Effector memory CD4-positive, alpha-beta T cell (primary cell): ENCODE measurements at places on chromosomes 11 and 22.

DNA sequence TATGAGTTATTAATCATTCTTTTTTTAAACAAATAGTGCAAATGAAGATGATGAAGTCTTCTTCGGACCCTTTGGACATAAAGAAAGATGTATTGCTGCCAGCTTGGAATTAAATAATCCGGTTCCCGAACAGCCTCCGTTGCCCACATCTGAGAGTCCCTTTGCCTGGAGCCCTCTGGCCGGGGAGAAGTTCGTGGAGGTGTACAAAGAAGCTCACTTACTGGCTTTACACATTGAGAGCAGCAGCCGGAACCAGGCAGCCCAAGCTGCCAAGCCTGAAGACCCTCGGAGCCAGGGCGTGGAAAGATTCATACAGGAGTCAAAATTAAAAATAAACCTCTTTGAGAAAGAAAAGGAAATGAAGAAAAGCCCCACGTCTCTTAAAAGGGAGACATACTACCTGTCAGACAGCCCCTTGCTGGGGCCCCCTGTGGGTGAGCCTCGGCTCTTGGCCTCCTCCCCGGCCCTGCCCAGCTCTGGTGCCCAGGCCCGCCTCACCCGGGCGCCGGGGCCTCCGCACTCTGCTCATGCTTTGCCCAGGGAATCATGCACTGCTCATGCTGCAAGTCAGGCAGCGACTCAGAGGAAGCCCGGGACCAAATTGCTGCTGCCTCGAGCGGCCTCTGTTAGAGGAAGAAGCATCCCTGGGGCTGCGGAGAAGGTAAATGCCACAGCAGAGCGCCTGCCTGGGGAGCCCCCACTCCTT is 11.8 kb downstream of the GTSE1 start:
- no peak overlapping the region for H3K4me3 ChIP-seq
- H3K27ac ChIP-seq = no peak overlapping the region
- H3K36me3 ChIP-seq = no peaks in the 10 kb centered on the region
- no peaks in the 10 kb centered on the region for H3K4me1 ChIP-seq
- DNase-seq = no peak
- H3K27me3 ChIP-seq = no peaks in the 10 kb centered on the region

DNA sequence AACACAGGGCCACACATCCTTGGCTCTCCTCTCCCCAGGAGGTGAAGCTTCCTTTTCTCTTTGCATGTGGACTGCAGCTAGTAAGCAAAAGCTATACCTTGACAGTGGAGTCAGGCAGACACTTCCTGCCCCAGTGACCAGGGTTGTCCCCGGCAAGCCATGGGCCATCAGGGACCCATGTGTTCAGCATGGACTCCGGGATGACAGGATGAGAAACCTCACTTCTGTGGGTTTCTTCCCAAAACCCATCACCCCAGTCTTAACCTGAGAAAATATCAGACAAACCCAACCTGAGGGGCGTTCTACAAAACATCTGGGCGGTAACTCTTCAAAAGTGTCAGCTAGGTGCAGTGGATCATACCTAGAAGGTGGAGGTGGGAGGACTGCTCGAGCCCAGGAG is 40.2 kb downstream of the GNB1L start:
- no peak for DNase-seq
- peaks cover 6% of the 10 kb centered on the region for H3K4me1 ChIP-seq
- no peak overlapping the region for H3K27ac ChIP-seq
- no peaks in the 10 kb centered on the region for H3K27me3 ChIP-seq
- no peaks in the 10 kb centered on the region for H3K36me3 ChIP-seq

DNA sequence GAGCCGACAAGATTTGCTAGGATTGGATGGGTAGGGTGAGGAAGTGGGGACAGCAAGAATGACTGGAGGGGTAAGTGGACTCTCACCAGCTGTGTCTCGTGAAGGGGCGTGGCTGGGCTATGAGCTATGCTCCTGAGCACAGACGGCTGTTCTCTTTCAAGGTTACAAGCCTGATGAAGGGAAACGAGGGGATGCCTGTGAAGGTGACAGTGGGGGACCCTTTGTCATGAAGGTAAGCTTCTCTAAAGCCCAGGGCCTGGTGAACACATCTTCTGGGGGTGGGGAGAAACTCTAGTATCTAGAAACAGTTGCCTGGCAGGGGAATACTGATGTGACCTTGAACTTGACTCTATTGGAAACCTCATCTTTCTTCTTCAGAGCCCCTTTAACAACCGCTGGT is 19.9 kb downstream of the F2 start:
- peaks cover 8% of the 10 kb centered on the region for H3K36me3 ChIP-seq
- H3K4me1 ChIP-seq = no peaks in the 10 kb centered on the region

DNA sequence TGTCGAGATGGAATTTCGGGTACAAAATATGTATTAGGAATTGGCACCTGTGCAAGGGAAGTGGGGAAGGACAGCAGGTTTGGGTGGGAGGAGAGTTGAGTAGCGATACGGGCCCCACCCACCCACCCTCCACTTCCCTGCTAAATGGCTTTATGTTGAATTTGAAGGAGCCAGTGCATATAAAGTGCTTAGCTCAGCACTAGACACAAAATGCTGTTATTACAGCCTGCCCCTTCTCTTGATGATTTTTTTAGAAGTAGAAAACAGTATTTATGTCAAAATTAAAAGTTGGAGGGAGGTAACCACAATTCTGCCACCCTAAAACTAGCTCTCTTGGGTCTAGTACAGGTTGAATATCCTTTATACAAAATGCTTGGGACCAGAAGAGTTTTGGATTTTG is 59.3 kb upstream of the SUSD2 start:
- no peak overlapping the region for H3K27ac ChIP-seq
- H3K36me3 ChIP-seq = peaks cover 45% of the 10 kb centered on the region
- no peak for DNase-seq
- H3K4me1 ChIP-seq = no peaks in the 10 kb centered on the region

DNA sequence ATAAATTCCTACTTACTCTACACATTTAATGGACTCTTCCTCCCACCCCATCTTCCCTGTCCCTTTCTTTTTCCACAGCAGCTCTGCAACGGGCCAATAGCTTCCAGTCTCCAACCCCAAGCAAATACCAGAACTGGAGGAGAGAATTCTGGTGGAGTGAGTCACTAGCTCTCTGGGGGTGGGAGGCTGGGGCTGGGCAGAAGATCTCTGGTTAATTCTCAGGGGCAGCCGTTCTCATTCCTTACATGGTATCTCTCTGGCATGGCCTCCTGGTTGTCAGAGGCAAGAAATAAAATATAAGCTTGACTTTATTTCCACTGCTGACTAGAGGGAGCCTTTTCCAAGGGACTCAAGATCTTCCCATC is 90.4 kb upstream of the PARVA start:
- no peak for DNase-seq
- peaks cover 5% of the 10 kb centered on the region for H3K4me1 ChIP-seq
- H3K4me3 ChIP-seq = no peak overlapping the region
- no peak overlapping the region for H3K27ac ChIP-seq

DNA sequence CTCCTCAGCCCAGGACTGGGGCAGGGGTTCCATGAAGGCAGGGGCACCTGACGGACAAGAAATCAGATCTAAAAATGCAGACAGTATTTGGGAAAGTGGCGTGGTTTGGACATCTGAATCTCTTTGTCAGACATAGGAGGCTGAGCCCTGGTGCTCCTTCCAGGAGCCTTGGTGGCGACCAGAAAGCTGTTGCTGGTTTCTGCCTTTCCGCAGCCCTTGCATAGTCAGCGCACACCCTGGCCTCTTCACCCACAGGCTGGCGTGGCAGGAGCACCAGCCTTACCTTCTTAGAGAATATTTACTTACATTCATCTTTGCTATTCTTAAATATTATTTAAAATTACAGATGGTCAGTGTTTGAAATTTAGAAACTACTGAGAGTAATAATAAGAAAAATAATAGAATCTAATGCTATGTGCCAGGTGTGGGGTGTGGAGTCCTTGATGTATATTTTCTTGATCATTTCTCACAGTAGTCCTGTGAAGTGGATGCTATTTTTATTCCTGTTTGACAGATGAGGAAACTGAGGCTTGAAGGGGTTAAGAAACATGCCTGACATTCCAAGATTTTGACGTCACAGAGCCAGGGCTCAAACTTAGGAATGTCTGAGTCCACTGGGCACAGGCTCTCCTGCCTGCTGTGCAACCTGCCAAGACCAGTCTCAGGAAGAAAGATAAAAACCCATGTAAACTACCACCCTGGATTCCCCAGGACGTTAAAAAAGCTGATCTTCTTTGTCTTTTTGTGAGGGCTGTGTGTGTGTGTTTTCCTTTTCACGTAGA is 51.6 kb downstream of the TBC1D22A start:
- H3K4me1 ChIP-seq = no peaks in the 10 kb centered on the region
- no peak overlapping the region for H3K4me3 ChIP-seq
- H3K36me3 ChIP-seq = peaks cover 9% of the 10 kb centered on the region
- H3K27me3 ChIP-seq = no peaks in the 10 kb centered on the region
- no peak for DNase-seq

GRCh38 chr22:25919452-25919851 is 177.5 kb downstream of the MYO18B start:
- DNase-seq = no peak
- H3K27me3 ChIP-seq = no peaks in the 10 kb centered on the region

- peaks cover 59% of the 10 kb centered on the region for H3K4me1 ChIP-seq
- H3K27me3 ChIP-seq = no peaks in the 10 kb centered on the region
- peak overlapping the region; percentile 52 for H3K4me3 ChIP-seq
- H3K36me3 ChIP-seq = no peaks in the 10 kb centered on the region
Observed at GRCh38 chr11:10455637-10456487, 798 bp downstream of the AMPD3 start.

DNA sequence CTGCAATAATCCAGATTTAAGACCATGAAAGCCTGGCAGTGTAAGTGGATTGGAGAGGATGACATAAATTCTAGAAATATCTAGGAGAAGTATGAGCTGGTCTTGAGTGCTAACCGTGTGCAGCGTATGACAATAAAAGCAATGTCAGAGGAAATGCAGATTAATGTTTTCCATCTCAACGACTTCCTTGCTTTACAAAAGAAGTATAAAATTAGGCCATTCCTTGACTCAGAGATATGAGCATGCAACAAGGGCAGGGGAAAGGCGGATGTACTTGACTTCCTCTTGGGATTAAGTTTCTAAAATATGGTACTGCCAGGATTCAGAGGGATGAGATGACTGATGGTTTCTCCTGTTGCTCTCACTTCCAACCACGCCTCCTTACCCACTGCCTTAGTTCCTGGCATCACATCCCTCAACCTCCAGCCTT is 32.3 kb downstream of the ADAMTS15 start:
- no peak overlapping the region for H3K27ac ChIP-seq
- H3K27me3 ChIP-seq = no peaks in the 10 kb centered on the region
- H3K4me1 ChIP-seq = no peaks in the 10 kb centered on the region
- no peak for DNase-seq
- H3K4me3 ChIP-seq = no peak overlapping the region

- DNase-seq = no peak
- peaks cover 6% of the 10 kb centered on the region for H3K4me1 ChIP-seq
- H3K4me3 ChIP-seq = no peak overlapping the region
- H3K27ac ChIP-seq = no peak overlapping the region
Observed at GRCh38 chr22:42549331-42550060, 4.3 kb upstream of the SERHL2 start.

GRCh38 chr11:69526453-69526810 is 45.0 kb downstream of the LINC01488 start:
- peaks cover 2% of the 10 kb centered on the region for H3K27me3 ChIP-seq
- no peaks in the 10 kb centered on the region for H3K4me1 ChIP-seq
- no peak overlapping the region for H3K4me3 ChIP-seq
- DNase-seq = no peak
- no peaks in the 10 kb centered on the region for H3K36me3 ChIP-seq

DNA sequence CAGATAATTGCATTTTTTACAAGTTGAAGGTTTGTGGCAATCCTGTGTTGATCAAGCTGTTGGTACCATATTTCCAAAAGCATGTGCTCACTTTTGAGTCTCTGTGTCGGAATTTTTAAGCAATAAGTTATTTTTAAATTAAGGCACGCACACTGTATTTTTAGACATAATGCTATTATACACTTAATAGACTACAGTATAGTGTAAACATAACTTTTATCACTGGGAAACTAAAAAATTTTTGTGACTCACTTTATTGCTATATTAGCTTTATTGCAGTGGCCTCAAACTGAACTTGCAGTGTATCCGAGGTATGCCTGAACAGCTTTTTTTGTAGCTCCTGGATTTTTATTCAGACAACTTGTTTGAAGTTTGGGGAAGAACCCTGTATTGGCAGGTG is 31.3 kb upstream of the RRM1 start:
- no peak overlapping the region for H3K27ac ChIP-seq
- no peak for DNase-seq
- no peak overlapping the region for H3K4me3 ChIP-seq
- no peaks in the 10 kb centered on the region for H3K27me3 ChIP-seq
- peaks cover 27% of the 10 kb centered on the region for H3K36me3 ChIP-seq

GRCh38 chr22:25177226-25177625 is 22.4 kb upstream of the CRYBB3 start:
- no peaks in the 10 kb centered on the region for H3K36me3 ChIP-seq
- no peak overlapping the region for H3K27ac ChIP-seq
- H3K4me1 ChIP-seq = no peaks in the 10 kb centered on the region

GRCh38 chr11:130133716-130134115 is 25.9 kb upstream of the ST14 start:
- no peak overlapping the region for H3K4me3 ChIP-seq
- H3K27me3 ChIP-seq = no peaks in the 10 kb centered on the region
- DNase-seq = no peak
- no peak overlapping the region for H3K27ac ChIP-seq

GRCh38 chr11:66136752-66137123 is 66.7 kb downstream of the PACS1 start:
- no peaks in the 10 kb centered on the region for H3K36me3 ChIP-seq
- H3K4me1 ChIP-seq = peaks cover 7% of the 10 kb centered on the region
- H3K27ac ChIP-seq = no peak overlapping the region
- H3K4me3 ChIP-seq = no peak overlapping the region
- H3K27me3 ChIP-seq = no peaks in the 10 kb centered on the region

- H3K27me3 ChIP-seq = no peaks in the 10 kb centered on the region
- H3K36me3 ChIP-seq = peaks cover 36% of the 10 kb centered on the region
- no peak overlapping the region for H3K4me3 ChIP-seq
- DNase-seq = no peak
Observed at GRCh38 chr11:74844072-74844471, 95.4 kb downstream of the RNF169 start.

GRCh38 chr11:86977441-86978050 is 22.4 kb upstream of the FZD4 start:
- DNase-seq = no peak
- no peaks in the 10 kb centered on the region for H3K36me3 ChIP-seq

GRCh38 chr11:65489706-65490320 is 9.0 kb upstream of the MALAT1 start:
- no peak for DNase-seq
- no peaks in the 10 kb centered on the region for H3K27me3 ChIP-seq
- H3K36me3 ChIP-seq = no peaks in the 10 kb centered on the region
- H3K4me3 ChIP-seq = no peak overlapping the region
